Lung (tissue), 17 donors: ENCODE measurements at places on chromosomes 5 and 9. TPM values are rescaled to one million over a fixed set of nuclear protein-coding genes. Genes with fewer than 3 reads are reported as not detected.
A peak's percentile ranks its signal among the peaks of the same experiment; 100 is the strongest.

GRCh38 chr9:133098871-133099270 lies 22.2 kb downstream of the RALGDS start:
- no peak overlapping the region for H3K27ac ChIP-seq
- DNase-seq: no peak
- H3K27me3 ChIP-seq: no peaks in the 10 kb centered on the region
- no peak overlapping the region for H3K4me3 ChIP-seq
- no peaks in the 10 kb centered on the region for H3K4me1 ChIP-seq
- H3K36me3 ChIP-seq: peaks cover 54% of the 10 kb centered on the region

DNA sequence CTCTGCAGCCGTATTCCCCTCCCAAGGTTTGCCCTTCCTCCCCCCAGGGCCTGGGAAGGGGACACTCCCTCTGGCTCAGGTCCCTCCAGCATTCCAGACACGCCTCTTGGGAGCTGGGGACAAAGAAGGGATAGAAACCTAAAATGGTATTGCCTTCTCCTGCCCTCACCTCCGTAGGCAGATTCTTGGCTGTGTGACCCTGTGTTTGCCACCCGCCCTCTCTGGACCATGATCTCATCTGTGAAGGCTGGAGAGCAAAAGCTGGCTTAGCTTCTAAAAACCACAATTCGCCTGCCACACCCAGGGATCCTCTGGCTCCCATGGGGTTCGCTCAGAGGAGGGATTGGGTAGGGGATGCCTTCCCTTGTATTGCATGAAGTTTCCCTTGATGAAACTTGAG lies 7.7 kb downstream of the AQP3 start:
- no peak overlapping the region for H3K4me3 ChIP-seq
- peaks cover 6% of the 10 kb centered on the region for H3K4me1 ChIP-seq
- DNase-seq: no peak
- H3K27ac ChIP-seq: peak overlapping the region; percentile 8
- no peaks in the 10 kb centered on the region for H3K36me3 ChIP-seq
- no peaks in the 10 kb centered on the region for H3K27me3 ChIP-seq

DNA sequence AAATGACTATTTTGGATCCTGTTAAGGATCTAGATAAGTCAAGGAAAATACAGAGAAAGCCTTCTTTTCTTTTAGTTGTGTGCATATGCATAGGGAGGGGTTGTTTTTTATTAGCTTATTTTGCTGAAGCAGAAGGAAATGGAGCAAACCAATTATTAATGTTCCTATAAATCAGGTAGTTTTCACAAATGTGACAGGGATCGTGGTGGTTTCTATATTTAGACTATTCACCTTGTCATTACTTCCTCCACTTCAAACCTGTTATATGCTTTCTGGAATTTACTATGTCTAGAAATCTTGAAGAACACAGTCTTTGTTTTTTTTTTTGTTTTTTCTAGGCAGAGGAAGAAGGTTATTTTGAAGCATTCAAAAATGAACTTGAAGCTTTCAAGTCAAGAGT lies 22.2 kb downstream of the CDC37L1 start:
- H3K36me3 ChIP-seq: peaks cover 9% of the 10 kb centered on the region
- H3K4me3 ChIP-seq: no peak overlapping the region
- H3K27me3 ChIP-seq: no peaks in the 10 kb centered on the region
- no peak overlapping the region for H3K27ac ChIP-seq
- DNase-seq: no peak
- H3K4me1 ChIP-seq: no peaks in the 10 kb centered on the region

GRCh38 chr5:149583394-149583793 lies 2.1 kb downstream of the ARHGEF37 start:
- no peak overlapping the region for H3K4me3 ChIP-seq
- no peaks in the 10 kb centered on the region for H3K4me1 ChIP-seq
- peak; percentile 84 for DNase-seq

- no peaks in the 10 kb centered on the region for H3K36me3 ChIP-seq
- no peak overlapping the region for H3K4me3 ChIP-seq
- H3K4me1 ChIP-seq: no peaks in the 10 kb centered on the region
- DNase-seq: no peak
Observed at GRCh38 chr5:18114151-18114757, 480.0 kb downstream of the TAF11L14 start.

The SLC45A2 gene
- total RNA-seq: not detected

The ABLIM3 gene
- 46.8 TPM for total RNA-seq

The SLC6A7 gene
- 0.06 TPM for total RNA-seq
